Mammary epithelial cell (primary cell): ENCODE measurements at places on chromosomes 3 and 15. TPM values are rescaled to one million over a fixed set of nuclear protein-coding genes. Genes with fewer than 3 reads are reported as not detected.

RETNLB gene
- total RNA-seq, result not detected in 2 replicates

SNUPN gene
- total RNA-seq, result 17.5 and 21.5 TPM in 2 replicates

HAPLN3 gene
- 1.5 TPM for total RNA-seq

PLSCR2 gene
- total RNA-seq, result not detected in 2 replicates

ADCY5 gene
- total RNA-seq, result 0.67 TPM

C2CD4B gene
- total RNA-seq, result not detected

APOD gene
- 31.7 TPM for total RNA-seq
